Urothelium cell line (cell line): ENCODE measurements at places on chromosomes 16 and 17.
A peak's percentile ranks its signal among the peaks of the same experiment; 100 is the strongest.

- DNase-seq, result peak; percentile 85
These were observed 1.3 kb upstream of the TMEM92 start for GRCh38 chr17:50272711-50273653.

- no peak for DNase-seq
These were observed 45.8 kb upstream of the CIBAR2 start for GRCh38 chr16:85157813-85158742.

DNA sequence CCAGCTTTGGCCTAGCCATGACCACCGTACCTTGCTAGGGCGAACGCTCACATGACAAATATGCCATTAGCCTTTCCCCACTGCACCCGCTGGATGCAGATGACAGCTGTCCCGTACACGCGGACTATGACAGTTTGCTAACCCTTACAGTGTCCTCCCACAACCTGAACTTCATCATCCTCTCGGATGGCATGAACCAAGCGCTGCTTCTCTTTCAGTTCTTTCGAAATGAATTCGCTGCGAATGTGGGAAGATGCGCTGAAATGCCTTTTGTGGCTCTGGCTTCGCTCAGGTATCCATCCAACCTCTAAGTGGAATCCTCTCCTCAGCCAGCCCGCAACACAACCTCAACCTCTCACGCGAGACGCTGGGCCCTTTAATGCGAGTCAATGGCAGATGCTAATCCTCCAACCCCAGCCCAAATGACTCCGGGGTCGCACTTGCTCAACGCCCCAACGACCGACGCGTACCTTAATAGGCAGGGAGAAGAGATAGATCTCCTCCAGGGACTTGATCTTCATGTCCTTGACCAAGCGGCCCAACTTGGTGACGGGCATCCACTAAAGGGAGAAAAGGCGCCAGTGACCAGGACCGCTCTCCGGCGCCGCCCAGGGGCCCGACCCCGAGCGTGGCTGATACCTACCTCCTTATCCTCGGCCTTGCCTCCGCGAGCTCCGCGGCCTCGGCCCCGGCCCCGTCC lies 670 bp downstream of the RPS2 start:
- DNase-seq, result no peak

DNA sequence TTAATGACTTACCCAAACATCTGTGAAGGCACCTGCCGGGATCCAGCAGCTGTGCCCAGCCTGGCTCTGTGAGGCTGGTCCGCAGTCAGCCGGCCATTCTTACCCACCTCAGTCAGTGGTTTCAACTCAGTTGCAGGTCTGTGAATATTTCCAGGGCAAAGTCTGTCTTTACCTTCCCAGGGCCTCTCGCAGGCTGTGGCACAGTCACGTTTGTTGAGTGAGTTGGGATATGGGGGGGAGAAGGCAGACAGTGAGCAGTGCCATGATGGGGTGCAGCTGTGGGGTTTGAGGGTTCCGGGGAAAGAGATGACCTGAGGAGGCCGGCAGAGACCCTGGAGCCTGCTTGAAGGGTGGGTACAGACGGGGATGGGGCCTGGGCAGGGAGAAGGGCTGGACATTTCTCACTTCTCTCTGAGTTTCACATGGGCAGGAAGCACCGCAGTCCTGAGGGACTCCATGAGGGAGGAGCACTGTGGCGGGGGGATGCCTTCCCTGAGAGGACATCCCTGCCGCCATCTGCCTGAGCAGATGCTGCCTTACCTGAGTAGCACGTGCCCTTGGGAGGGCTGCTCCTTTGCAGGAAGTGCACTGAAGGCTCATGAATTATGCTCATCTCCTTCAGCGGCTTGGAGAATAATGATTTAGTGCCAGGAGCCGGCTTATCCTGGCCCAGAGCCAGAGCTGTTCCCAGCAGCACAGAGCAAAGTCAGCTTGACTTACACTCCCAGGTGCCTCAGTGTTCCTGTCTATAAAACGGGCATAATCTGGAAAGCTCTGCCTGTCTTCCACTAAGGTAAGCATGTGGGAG lies 48.1 kb downstream of the KSR1 start:
- DNase-seq, result no peak

DNA sequence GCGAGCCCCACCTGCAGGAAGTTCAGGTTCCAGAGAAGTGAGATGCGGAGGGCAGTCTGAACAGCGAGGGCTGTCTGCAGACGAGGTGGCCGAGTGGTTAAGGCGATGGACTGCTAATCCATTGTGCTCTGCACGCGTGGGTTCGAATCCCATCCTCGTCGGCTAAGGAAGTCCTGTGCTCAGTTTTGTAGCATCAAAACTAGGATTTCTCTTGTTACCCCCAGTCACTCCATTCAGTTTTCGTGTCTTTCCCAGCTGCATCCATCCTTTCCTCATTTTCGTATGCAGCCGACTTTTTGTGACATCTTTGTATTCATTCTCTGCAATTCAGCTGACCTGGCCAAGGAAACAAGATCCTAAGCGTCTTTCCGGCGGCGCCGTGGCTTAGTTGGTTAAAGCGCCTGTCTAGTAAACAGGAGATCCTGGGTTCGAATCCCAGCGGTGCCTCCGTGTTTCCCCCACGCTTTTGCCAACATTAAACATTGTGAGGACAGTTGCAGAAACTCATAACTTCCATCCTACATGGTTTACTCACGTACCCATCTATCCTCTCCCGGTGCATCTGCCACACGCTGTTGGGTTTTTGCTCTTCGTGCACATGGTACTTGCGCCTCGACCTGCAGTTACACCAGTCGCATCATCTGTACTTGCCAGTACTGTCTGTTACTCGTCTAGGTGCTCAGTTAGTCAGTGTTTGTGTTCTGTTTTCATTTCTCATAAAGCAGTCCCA lies 3.0 kb downstream of the BORCS6 start:
- DNase-seq, result peak; percentile 68

DNA sequence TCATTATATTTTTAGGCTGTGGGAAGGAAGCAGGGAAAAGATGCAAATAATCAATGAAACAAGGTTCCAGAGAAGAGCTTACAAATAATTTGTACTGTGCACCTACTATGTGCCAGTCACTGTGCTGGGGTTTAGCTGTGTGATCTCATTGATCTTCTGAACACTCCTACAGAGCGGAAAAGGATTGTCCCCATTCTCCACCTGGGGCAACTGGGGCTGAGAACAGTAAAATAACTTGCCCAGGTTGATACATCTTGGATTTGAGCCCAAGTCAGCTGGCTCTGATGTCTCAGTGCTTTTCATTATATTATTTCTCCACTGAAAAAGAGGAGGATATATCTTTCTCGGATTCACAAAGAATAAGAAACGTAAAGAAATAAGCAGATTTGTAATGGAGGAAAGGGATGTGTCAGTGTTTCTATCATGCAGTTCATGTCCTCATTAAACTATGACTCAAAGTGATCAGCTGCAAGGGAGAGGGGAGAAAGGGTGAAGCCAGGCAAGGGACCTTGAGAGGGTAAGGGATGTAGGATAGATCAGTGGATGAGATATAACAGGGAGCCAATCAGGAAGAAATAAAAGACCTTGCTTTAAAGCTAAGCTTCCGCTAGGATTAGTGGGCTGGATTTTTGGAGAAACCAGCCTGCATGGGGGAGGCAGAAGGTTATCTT lies 143.6 kb upstream of the NOL11 start:
- no peak for DNase-seq

DNA sequence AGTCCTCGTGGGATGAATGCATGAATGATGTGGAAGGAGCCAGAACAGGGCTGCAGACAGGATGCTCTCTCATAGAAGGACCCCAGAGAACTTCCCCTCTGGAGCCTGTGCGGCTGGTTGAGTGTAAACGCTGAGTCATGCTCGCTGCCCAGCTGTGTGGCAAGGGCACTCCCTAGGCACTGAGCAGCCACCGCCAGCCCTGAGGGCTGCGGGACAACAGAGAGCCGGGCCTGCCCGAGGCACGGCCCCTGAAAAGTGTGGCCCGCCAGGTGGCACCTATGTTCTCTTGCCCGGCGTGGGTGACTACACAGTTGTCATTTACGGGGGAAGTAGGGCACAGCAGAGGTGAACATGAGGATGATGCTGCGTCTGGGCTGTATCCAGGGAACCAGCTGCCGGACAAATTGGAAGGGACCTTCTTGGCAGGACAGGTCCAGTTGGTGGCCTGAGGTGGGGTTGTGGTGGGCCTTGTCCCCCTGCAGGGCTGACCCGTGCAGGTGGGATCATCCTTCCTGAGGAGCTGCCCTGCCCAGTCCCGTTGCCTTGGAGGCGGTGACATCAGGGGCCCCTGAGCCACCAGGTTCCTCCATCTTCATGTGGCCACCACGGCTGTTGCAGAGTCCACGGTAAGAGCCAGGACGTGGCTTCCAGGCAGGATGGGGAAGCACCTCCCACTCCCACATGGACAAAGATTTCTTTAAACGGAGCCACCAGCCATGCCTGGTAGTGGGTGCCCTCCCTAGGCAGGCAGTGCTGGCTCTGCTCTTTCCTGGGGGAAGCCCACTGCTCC lies 94.8 kb upstream of the CBX4 start:
- peak; percentile 38 for DNase-seq

DNA sequence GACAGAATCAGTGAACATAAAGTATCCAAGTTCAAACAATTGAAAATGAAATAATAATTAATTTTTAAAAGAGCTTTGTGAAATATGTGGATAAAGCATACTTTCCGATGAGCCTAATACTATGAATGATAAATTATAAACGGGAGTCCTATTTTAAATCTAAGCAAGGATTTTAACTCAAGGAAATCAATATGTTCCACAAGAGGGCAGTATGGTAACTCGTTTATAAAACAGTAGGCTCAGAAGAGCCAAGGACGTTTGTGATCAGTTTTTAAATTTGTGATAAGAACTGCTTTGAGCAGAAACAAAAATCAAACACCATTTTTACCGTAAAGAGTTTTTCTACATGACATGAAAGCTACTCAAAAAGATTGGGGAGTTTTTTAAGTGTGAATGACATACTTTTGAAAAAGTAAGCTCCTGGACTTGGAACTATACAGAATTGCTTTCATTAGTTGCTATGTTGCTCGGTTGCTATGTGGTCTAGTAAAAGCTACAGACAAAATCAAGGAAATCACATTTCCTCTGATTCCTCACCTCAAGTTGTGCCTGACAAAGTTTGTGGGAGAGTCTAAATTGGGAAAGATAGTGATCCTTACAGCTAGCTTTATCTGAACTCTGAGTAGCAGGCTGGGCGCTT lies 11.8 kb upstream of the TEKT1 start:
- DNase-seq, result no peak

GRCh38 chr17:49798182-49798581 lies 9.7 kb downstream of the KAT7 start:
- no peak for DNase-seq
